M059J (cell line): ENCODE measurements at places on chromosomes 11 and 22.
A peak's percentile ranks its signal among the peaks of the same experiment; 100 is the strongest.

- DNase-seq: peak; percentile 79
Measured at GRCh38 chr11:34234086-34234740, 123.6 kb downstream of the ABTB2 start.

DNA sequence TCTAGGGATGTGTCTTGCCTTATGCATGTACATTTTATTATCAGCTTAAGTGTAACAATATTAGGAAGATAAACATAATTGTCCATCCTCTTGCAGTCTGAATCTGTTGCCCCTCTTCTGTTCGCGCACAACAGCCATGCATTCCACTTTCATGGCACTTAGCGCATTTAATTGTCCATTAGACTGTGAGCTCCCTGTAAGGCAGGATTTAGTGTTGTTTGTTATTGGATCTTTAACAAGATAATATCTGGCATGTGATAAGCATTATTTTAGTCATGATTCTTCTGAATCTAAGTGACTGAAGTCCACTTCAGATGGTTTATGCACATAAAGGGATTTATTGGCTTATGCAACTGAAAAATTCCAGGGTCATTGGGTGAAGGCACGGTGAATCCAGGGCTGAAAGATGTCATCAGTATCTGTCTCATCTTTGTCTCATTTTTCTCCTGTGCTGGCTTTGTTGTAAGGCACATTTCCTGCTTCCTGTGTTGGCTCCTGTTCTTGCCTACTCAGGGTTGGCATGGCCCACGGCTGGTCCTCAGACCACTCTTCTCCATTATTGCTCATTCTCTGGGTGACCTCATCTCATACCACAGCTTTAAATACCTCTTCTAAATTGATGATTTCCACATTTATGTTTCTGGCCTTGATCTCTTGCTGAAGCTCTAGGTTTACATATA lies 37.6 kb downstream of the ATXN10 start:
- peak; percentile 91 for DNase-seq

DNA sequence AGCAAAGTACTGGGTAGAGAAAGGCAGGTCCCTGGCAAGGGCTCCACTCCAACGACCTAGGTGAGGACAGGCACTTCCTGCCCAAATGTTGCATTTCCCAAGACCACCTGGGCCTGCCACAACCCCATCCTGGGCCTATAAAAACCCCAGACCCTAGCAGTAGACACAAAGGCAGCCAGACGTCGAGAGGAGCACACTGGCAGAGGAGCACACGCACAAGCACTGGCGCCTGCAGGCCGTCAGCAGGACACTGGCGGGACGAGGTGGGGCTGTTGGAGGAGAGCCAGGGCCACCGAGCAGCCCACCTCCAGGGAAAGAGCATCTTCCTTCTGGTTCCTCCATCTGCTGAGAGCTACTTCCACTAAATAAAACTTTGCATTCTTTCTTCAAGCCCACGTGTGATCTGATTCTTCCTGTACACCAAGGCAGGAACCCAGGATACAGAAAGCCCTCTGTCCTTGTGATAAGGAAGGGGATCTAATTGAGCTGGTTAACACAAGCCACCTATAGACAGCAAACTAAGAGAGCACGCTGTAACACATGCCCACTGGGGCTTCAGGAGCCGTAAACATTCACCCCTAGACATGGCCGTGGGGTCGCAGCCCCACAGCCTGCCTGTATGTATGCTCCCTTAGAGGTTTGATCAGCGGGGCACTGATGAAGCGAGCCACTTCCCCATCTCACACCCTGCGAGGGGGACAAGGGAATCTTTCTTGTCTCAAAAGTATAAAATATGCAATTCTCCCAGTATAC lies 89.7 kb upstream of the MTMR2 start:
- DNase-seq: no peak

GRCh38 chr22:21980547-21980946 lies 2.0 kb downstream of the TOP3B start:
- no peak for DNase-seq

DNA sequence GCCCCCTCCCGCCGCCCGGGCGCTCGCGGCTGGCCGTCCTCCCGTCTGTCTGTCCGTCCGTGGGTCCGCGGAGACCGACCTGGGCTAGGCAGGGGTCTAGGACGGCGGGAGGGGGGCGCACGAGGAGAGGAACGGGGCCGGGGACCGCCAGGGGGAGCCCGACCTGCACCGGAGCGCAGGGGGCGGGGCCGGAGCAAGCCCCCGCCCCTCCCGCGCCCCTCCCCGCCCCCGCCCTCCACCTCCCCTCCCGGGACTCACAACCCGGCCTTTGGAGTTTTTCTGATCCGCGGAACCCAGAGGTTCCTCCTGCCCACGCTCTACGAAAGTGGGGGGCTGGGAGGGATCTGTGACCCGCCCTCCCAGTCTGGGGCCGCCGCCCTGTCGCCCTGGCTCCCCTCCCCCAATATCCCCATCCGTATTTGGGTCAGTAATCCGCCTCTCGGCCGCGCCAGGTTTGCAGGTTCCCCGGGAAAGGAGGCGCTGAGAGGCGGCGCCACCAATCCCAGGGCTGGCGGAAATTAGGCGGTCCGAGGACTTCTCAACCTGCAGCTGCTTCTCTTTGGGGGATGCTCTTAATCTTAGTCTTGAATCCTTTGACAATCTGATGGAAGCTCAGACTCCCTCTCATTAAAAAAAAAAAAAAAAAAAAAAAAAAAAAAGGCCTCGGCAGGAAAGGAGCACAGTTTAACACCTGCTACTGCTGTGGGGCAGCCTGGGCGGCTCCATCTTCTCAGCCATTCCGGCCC lies 925 bp upstream of the KCNJ11 start:
- DNase-seq: peak; percentile 50

- no peak for DNase-seq
Measured at GRCh38 chr22:48185071-48186055, 1422.9 kb downstream of the TBC1D22A start.

GRCh38 chr11:18063125-18063524 lies 17.1 kb upstream of the TPH1 start:
- peak; percentile 59 for DNase-seq

GRCh38 chr22:30721741-30722140 lies 27.1 kb downstream of the OSBP2 start:
- DNase-seq: no peak

DNA sequence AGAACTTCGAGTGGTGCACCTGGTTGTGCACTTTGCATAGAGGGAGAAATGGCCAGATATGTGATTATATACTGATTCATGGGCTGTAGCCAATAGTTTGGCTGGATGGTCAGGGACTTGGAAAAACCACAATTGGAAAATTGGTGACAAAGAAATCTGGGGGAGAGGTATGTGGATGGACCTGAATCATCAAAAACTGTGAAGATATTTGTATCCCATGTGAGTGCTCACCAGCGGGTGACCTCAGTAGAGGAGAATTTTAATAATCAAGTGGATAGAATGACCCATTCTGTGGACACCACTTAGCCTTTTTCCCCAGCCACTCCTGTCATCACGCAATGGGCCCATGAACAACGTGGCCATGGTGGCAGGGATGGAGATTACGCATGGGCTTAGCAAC lies 48.0 kb upstream of the NARS2 start:
- peak; percentile 74 for DNase-seq

GRCh38 chr11:26700574-26701235 lies 21.2 kb downstream of the SLC5A12 start:
- no peak for DNase-seq

GRCh38 chr22:43334378-43334777 lies 8.8 kb downstream of the SCUBE1 start:
- no peak for DNase-seq

DNA sequence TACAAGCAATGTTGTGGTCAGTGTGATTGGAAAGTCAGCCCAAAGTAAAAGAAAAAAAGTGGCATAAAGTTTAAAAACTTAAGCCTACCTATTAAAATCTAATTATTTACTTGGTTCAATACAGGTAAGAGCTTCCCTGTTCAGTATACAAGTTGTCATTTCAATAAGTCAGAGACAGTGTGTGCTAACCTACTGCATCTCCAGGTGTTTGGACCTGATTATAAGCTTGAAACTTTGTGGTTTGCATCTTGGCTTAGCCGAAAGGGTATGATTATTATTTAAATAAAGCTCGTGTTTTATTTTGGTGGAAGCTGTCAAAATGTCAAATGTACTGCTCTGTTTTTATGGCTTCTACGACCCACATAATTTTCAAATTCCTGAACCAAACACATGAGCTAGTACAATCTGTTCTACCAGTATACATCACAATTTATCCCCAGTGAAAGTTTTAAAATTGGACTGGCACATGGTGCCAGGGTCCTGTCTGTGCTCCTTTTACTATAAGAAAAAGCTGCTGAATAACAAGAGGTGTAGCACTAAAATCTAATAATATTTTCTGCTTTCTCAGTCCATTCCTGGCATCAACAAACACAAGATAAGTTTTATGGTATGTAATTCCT lies 103.9 kb upstream of the ANO3 start:
- DNase-seq: no peak

GRCh38 chr11:71304491-71304890 lies 52.1 kb upstream of the SHANK2 start:
- no peak for DNase-seq

DNA sequence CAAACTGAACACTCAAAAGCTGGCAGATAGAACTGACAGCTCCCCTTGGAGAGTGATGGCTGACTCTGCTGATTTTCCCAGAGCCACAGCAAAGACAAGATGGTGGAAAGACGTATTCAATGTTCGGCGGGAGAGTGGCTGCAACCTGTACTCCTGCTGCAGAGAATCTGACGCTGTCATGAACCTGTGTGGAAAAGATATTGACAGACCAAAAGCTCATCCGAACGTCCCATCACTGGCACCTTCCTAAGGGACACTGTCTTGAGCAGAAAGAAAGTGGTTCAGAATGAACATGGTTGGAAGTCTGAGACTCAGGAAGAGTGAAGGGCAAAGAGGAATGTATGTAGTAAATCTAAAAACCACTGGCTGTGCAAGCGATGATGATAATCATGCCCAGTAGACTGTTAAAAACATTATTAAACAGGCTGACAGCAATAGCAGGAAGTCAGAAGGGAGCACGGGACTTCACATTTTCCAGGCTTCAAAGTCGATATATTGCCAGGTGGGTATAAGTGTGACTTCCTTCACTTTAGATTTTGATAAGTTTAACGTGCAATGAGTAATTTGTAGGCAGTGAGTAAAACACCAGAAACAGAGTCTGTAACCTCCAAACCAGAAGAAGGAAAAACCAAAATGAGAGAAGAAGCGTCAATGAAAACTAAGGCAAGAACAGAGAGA lies 6.2 kb upstream of the IL17REL start:
- no peak for DNase-seq
